ENCODE measurements at places on chromosomes 12 and 14.

DNA sequence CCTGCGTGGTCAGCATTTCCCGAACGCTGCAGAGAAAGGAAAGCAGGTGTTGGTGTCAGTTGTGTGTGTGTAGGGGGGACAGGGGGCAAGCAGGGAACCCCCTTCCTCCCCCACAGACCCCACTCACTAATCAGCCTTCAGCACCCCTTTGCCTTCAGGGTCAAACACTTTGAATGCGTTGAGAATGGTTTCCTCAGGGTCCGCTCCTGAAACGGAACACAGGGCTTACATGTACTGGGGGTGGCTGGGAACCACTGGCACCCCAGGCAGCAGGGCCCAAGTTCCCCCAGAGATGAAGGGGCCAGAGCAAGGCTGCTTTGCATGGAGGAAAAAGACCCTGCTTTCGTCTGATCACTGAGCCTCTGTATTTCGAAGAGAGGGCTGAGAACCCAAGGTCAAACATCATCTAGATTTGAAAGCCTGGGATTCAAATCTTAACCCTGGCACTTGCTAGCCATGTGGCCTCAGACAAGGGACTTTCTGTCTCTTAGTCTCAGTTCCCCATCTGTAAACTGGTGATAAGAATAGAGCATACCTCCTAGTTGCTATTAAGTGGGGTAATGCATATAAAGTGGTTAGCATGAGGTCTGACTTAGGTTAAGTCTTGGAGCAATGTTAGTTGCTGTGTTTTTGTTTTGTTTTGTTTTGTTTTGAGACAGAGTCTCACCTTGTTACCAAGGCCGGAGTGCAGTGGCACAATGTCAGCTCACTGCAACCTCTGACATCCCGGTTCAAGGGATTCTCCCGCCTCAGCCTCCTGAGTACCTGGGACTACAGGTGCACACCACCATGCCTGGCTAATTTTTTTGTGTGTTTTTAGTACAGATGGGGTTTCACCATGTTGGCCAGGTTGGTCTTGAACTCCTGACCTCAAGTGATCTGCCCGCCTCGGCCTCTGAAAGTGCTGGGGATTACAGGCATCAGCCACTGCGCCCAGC lies 7.0 kb downstream of the MYL2 start:
- DNase-seq = no peak

DNA sequence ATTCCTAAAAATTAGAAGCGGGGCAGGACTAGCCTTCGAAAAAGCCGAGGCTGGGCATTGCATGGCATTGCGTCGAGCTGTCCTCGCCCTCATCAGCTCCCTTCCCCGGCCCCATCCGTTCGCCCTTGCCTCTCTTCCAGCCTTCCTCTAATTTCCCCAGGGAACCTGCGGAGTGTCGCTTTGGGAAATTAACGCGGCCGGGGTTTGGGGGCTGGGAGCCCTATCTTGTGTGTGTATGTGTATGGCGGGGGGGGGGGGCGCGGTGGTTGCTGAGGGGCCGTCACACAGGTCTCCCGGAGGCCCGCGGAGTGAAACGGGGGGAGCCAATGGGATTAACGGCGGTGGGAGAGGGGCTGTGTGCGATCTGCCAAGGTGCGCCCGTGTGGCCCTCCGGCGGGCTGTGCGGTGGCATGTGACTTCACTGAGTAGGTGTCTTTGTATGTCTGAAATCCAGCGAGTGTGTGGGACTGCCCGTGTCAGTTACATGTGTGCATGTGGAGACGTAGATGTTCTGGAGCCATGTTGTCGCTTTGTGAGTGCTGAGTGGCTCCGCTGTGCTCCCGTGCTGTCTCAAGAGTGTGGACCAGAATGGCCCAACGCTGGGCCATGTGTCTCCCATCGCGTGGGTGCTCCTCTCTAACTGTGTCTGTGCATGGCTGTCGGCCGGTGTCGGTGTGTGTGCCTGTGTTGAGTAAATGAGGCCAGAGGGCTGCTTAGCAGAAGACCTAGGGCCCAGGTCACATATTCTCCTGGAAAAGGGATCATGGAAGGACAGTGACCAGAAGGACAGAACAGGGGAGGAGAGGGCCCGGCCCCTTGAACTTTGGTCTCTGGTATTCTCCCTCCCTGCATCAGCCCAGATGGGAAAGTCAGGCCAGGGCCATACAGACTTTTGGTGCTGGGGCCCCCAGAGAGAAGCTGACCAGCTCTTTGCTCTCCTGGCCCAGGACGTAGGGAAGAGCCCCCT lies 1.5 kb downstream of the PTMS start:
- peak; percentile 55 for DNase-seq

DNA sequence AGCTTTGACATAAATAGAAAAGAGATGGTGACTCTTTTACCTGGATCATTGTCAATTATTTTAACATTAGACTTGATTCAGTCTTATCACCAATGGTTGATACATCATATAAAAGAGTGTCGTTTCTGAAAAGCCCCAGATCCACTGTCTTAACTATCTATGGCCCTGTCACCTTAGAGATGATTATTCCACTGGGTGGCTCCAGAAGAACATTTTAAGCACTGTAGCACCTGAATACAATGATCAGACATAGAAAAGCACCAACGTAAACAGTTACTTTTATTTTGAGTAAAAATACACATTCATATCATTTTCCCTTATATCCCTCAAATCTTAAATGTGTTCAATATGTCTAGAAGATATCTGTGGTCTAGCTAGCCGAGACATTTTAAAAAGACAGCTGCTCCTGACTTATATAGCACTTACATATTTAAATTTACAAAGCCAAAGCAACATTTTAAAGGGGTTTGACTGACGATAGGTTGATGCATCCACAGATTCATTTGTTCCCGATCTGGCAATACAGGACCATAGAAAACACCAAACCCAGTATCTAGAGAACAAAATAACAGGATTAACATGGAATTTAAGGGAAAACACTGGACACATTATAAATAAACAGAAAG lies 32.9 kb downstream of the TSPAN8 start:
- DNase-seq = peak; percentile 2

- DNase-seq = no peak
Observed at GRCh38 chr12:108009442-108010070, 119.5 kb upstream of the WSCD2 start.

- DNase-seq = no peak
Observed at GRCh38 chr12:83075471-83075870, 388.8 kb downstream of the TMTC2 start.

- peak; percentile 43 for DNase-seq
Observed at GRCh38 chr14:31944256-31945073, 132.6 kb upstream of the ARHGAP5 start.

GRCh38 chr14:54058505-54058904 lies 101.9 kb upstream of the BMP4 start:
- DNase-seq = no peak

GRCh38 chr14:53285821-53286220 lies 132.7 kb upstream of the DDHD1 start:
- no peak for DNase-seq

DNA sequence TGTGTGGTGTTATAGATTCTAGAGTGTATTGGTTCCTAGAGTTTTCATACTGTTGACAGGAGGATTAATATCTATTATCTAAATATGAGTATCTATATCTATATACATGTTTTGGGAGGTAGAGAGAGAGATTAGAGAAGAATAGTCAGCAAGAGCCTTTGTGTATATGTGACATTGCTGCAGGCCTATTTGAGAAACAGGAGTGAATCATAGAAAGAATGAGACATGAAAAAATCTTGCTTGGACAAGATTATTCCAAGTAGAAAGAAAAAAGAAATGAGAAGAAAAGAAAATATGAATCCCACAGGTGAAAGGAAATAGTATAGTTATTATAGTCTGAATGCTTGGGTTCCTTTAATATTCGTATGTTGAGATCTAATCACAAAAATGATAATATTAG lies 720.4 kb downstream of the RERGL start:
- DNase-seq = no peak

GRCh38 chr14:62253911-62254310 lies 491.7 kb downstream of the SNAPC1 start:
- DNase-seq = no peak

DNA sequence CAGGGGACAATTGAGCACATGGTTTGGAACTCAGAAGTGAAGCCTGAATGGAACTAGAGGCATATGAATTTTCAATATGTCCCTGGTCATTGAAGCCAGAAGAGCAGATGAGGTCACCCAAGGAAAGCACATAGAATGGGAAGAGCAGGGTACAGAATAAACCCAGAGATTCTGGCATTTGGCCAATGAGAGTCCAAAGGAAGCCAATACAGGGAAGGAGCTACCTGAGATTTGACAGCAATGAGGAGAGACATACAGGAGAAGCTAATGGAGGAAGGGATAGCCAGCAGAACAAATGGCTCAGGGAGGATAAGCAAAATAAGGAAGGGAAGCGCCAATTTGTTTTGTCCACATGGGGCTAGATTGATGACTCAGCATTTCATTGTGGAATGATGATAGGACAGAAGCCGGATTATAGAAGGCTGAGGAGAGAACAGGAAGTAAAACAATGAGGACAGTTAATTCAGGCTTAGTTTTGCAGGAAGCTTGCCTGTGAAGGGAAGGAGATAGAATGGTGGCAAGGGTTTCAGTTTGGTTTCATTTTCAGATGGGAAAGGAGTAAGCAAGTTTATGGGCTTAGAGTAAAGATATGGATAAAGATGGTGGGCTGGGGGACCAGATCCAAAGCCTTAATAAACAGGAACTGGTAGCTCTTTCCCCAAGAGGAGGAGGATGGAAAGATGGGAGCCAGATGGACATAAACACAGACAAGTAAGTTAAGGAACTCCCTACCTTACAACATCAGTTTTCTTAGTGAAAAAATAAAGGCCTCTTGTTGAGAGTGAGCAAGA lies 3.2 kb upstream of the SPTSSA start:
- peak; percentile 5 for DNase-seq

DNA sequence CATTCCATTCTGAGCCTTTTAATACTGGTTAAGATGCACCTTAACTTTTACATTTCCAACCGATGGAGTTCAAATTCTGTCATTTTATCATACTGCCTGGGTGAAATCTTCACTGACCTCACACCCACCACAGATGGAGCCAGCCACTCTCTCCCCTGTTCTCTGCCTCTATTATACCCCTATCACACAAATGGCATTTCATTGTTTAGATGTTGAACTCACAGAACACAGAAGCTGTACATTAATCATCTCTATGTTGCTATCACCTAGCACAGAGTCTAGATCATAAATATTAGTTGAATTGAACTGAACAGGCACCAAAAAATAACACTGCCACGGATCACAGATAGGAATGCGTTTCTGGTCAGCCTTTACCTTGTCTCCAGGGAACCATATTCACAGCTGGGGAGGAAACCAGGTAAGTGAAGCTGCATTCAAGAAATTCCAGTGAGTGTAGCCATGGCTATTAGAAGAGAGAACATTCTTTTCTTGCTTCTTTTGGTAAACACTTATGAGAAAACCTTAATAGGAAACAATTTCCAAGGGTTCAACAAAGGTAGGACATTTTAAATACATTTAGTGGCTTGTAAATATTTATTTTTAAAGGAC lies 194.9 kb upstream of the RMST start:
- DNase-seq = no peak

- no peak for DNase-seq
Observed at GRCh38 chr14:105867961-105868599, 341.7 kb downstream of the TMEM121 start.

DNA sequence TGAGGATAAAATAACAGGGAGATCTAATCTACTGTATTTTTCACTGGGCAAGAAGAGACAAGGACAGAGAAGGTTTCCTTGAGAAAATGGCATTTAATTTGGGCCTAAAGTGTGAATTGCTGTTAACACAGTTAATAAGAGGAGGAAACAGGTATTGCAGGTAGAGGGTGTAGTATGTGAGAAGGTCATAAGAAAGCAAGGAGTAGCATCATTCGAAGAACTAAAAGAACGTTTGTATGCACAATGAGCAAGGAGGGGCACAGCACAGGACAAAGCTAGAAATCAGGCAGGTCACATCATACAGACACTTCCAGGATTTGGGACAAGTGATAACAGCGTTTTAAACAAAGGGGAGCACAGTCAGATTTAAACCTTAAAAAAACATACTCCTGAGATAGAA lies 85.1 kb upstream of the PLEKHA5 start:
- DNase-seq = no peak

DNA sequence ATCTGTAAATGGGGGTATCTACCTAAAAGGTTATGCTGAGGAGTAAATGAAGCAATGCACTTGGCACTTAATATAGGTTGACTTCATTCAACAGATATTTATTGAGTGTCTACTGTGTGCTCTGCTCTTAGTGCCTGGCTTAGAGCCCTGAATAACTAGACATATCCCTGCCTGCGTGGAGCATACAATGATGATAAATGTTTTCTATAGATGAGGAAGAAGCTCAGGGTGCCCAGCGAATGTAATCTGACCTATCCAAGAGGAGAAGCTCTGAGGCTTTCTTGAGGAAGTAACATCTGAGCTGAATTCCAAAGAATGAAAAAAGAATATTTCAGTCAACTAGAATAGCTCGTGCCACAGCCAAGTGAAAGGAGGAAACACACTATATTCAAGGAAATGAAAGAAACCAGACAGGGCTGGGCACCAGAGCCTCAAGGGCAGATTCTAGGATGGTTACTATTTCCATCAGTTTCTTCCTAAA lies 17.9 kb upstream of the HIGD1C start:
- DNase-seq = no peak

DNA sequence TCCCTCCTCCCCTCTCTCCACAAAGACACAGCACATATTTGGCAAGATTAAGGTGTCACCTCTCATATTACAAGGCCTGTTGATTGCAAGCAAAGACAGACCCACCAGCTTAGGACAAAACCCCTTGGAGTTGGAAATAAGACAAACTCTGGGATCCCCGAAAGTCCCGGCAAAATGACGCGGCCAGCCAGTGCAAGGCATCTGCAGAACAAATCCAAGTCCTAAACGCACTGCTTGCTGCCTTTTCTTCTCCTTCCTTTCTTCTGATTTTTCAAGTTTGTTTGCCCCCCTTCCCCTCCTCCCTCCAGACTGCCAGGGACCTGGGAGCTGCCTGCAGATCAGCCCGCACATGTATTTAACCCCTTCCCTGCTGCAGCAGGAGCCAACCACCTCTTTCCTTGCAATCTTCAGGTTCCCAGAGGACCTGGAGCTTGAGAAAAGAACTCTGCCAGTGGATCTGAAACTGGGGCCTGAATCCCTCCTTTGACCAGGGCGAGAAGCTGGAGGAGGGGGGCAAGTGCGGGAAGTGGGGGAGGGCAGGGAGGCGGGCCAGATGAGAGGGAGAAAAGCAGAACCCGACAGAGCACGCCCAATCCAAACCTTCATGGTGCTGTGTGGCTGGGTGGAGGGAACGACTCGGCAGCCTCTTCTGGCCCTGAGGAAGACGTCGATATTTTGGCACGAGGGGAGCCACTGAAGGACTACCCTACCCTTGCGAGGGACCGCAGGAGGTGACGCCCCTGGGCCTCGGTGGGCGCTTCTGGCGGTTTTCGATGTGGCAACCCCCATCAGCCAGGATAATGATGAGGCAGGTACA lies 2.0 kb upstream of the NTF3 start:
- DNase-seq = no peak

GRCh38 chr14:21184254-21184653 lies 28.4 kb upstream of the OR5AU1 start:
- DNase-seq = no peak

All from NCI-H146 (cell line).